ENCODE measurements at places on chromosomes 12 and 14.

GRCh38 chr12:108302403-108303311 is 36.5 kb downstream of the CMKLR1 start:
- DNase-seq, result no peak

DNA sequence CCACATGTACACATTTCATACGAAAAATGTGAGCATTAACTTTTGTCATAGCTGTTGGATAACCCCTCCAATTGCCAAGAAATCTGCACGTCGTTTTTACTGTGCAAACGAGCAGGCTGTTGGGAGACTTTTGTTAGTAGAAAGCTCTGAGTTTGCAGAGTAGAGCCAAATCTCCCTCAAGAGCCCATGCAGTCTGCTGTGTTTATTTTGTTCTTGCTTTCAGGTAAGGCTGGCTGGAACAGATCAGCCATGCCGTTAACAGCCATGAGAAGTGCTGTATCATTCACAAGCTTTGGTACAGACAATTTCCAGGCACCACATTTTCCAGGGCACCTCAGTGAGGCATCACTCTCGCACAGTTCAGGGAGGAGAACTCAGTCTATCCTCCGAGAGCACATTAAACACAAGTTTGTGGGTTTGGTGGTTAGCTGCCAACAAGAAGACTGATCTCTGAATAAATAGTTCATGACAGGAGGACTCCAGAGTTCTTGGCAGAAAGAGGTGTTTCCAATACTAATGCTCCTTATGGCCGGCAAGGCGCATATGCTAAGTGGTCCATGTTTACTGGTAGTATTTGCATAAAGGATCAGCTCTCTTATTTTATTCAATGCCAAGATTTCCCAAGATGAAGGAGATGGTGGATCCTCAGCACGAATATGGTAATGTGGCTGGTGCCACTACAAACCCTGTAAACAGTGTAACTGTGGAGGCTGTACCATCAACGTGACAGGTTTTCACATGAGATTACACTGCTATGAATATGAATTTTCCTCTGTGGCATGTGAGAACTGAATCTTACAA is 30.3 kb upstream of the PELI2 start:
- DNase-seq, result no peak

GRCh38 chr14:75158843-75159614 is 17.4 kb downstream of the TMED10 start:
- no peak for DNase-seq

- no peak for DNase-seq
Measured at GRCh38 chr14:81446279-81447007, 46.3 kb upstream of the STON2 start.

DNA sequence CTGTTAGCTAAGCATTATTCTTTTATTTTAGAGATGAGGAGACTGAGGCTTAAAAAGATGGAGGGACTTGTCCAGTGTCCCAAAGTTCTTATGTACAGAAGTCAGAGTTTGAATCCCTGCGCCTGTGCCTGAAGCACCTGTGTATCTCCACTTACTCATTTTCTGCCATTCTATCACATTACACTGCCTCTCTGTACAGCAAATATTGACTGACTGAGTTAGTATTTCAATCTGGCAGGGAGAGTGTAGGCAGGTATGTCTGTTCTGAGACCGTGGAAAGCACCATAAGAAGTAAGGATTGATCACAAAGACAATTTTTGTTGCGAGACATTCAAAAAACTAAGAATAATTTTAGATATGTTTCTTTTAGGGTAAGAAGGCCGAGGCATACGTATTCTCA is 162.7 kb downstream of the KITLG start:
- DNase-seq, result no peak

- no peak for DNase-seq
Measured at GRCh38 chr14:97353102-97353501, 555.9 kb downstream of the VRK1 start.

DNA sequence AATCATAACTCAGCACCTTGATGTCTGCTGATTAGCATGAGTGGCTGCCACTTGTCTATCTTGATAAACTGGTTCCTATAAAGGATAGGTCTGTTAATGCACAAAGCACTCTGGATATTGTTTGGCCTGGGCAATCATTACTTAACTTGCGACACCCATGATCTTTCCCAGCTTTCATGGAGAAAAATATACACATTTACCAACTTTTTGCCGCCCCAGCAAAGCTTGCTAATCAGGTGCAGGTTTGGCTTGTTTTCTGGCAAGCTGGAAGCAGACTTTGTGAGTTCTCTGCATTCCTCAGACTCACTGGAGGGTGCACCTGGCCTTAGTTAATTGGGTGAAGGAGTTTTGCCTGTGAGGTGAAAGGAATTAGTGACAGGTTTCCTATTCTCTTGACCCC is 1126.4 kb upstream of the FLRT2 start:
- no peak for DNase-seq

GRCh38 chr12:53755893-53756292 is 4.1 kb upstream of the CISTR start:
- no peak for DNase-seq

DNA sequence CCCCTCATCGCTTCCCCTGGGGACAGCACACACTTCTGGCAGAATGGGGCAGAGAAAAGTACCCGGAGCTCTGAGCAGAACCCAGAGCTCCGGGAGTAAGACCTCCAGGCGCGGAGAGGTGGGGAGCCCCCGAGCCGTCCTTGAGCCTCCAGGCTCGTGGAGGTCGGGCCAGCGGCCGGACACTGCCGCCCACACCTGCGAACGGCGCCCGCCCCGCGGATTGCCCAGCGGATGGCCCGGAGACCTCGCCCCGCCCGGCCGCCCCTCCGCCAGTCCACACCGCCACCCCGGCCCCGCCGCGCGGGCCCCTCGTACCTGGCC is 344 bp downstream of the SPTLC2 start:
- no peak for DNase-seq

DNA sequence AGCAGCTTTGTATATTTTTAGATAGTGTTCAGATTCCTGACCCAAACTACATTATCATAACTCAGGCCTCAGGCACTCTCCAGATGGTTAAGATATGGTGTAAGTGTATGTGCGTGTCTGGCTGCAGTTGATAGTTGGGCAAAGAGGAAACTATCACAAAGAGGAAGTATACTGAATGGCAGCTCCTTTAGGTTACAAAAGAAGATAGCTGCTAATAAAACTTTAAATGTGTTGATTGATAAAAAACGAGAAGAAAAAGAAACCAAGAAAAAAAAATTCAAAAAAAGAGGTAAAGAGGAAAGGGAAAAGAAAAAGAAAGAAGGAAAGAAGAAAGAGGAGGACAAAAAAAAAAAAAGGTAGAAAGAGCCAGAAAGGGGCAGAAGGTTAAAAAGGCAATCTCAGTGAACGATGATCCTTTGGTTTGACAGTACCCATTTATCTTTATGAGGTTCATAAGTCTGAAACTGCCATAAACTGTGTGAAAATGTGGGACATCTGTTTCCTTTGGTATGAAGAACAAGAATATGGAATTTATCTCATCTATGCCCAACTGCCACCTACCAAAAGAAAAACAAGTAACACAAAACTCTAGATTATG is 42.2 kb downstream of the TAOK3 start:
- no peak for DNase-seq

- no peak for DNase-seq
Measured at GRCh38 chr12:52250048-52250990, 17.3 kb downstream of the KRT7 start.

- no peak for DNase-seq
Measured at GRCh38 chr14:51707327-51707726, 55.6 kb downstream of the FRMD6 start.

DNA sequence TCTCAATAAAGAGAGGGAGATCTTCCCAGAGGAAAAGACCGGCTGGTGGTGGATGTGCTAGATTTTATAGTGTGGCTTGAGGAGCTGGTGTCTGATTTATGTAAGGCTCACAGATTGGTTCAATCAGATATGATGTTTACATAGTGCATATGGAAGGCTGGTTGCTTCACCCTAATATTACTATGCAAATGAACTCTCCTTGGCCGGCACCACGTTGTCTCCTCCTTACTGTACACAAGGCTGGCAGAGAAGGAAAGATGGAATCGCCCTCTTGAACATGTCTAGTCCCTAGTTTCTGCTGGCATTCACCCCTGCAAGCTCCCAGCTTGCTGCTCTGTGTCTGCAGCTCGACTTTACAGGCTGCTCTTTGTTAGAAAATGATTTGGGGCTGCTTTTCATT is 8.9 kb downstream of the FAM186A start:
- DNase-seq, result no peak

GRCh38 chr14:23827100-23827892 is 126.3 kb upstream of the DHRS4 start:
- no peak for DNase-seq

Measured in activated naive CD4-positive, alpha-beta T cell (primary cell).